ENCODE measurements at places on chromosomes 16 and 17.
A peak's percentile ranks its signal among the peaks of the same experiment; 100 is the strongest.

DNA sequence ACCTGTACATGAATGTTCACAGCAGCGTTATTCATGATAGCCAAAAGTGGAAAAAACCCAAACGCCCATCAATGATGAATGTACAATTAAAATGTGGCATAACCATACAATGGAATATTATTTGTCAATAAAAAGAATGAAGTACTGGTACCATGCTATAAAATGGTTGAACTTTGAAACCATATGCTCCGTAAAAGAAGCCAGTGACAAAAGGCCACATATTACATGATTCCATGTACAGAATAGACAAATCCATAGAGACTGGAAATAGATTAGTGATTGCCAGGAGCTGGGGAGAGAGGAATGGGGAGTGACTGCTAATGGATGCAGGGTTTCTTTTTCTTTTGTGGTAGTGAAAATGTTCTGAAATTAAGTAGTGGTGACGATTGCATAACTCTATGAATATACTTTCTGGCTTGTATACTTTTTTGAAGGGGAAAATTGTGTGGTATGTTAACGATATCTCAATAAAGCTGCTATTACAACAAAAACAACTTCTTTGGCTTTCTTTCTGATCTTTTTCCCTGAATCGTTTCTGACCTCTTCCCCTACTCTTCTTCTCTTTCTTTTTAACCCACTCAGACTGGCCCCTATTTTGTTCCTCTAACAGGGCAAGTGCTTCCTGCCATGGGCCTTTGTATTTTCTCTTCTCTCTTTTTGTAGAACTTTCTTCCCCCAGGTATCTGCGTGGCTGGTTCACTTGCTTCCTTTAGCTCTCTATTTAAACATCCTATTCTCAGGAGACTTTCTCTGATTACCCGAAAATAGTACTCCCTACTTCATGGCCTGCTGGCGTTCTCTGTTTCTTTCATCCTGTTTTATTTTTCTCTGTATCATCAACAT, 67.9 kb downstream of the FTO start:
- DNase-seq, result no peak

DNA sequence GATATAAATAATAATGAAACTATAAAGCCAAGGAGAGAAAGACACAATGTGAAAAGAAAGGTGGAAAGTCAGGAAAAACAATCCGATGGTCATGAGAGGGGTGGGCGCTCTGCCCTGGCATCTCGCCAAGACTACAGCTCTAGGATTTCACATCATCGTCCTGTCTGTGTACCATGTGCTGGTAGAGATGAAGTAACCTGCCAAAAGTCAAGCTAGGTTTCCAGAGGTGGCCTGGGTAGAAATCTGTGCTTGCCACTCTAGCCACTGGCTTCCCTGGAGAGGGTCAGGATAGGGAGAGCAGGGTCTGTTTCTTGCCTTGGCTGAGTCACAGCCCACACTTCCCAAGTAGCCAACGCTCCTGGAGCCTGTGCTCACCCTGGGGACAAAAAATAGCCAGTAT, 31.0 kb upstream of the TRAP1 start:
- no peak for DNase-seq

GRCh38 chr16:7938175-7938574, 605.5 kb downstream of the RBFOX1 start:
- no peak for DNase-seq

DNA sequence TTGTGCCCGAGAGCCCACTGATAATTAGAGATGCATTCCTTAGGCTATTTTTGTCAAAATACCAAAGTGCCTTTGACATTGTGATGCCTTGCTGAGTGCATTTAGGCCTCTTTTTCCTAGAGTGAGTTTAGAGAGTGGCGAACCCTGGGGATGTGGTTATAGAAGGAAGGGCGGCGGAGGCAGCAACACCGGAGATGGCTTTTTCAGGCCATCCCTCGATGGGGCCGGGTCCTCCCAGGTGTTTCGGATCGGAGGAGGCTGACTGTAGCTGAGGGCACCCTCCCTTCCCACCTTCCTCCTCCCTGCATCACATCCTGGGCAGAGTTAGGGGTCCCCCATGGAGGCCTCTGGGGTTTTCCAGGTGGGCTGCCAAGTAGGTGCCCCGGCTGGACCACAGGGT, 6.6 kb upstream of the SNAI3 start:
- DNase-seq, result no peak

GRCh38 chr17:8695241-8695640, 49.4 kb downstream of the CCDC42 start:
- DNase-seq, result no peak

GRCh38 chr17:32258383-32259140, 7.1 kb upstream of the RHBDL3 start:
- DNase-seq, result no peak

DNA sequence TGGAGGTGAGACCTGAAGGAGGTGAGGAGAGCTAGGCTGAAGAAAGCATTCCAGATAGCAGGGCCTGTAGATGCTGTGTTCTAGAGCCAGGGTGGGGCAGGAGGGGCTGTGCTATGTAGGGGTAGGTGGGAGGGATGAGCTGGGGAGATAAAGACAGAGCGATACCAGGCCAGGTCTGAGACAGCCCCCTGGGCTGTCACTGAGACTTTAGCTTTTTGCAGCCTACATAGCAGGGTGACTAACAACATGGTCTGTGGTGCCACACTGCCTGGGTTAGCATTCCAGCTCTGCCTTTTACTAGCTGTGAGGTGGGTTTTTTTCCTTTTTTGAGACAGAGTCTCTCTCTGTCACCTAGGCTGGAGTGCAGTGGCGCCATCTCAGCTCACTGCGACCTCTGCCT, 14.3 kb downstream of the NUP85 start:
- no peak for DNase-seq

DNA sequence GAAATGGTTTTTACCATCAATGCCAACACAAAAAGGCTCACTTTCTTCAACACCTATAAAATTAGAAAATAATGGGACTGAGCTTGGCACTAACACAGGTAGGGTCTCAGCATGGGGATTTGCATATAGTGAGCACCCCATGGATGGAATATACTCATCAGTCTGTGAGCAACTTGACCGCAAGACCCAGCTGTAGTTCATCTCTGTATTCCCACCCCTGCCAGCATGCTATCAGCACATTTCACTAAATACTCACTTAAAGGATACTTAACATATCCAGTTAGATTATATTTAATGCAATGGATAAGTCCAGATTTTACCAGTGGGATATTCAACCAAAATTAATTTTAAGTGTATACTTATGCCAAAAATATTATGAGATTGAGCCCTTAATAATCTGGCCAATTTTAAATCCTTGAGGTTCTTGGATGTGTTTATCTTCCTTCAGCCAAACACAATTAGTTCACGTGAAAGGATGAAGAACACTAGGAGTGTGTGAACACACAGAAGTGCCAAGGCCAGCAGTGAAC, 66.7 kb downstream of the C16orf95 start:
- DNase-seq, result no peak

- DNase-seq, result no peak
Observed at GRCh38 chr16:10598157-10598556, 17.8 kb upstream of the EMP2 start.

GRCh38 chr17:81910840-81911276, 341 bp downstream of the PCYT2 start:
- DNase-seq, result no peak

GRCh38 chr17:49496183-49496866, 1.2 kb downstream of the NGFR start:
- DNase-seq, result peak; percentile 92
